GM04504 (cell line): ENCODE measurements at places on chromosomes 11 and 22.
A peak's percentile ranks its signal among the peaks of the same experiment; 100 is the strongest.

GRCh38 chr11:63019506-63019905, 3.9 kb upstream of the SLC22A8 start:
- no peak for DNase-seq

GRCh38 chr11:90329043-90329442, 106.2 kb upstream of the CHORDC1 start:
- DNase-seq: no peak

DNA sequence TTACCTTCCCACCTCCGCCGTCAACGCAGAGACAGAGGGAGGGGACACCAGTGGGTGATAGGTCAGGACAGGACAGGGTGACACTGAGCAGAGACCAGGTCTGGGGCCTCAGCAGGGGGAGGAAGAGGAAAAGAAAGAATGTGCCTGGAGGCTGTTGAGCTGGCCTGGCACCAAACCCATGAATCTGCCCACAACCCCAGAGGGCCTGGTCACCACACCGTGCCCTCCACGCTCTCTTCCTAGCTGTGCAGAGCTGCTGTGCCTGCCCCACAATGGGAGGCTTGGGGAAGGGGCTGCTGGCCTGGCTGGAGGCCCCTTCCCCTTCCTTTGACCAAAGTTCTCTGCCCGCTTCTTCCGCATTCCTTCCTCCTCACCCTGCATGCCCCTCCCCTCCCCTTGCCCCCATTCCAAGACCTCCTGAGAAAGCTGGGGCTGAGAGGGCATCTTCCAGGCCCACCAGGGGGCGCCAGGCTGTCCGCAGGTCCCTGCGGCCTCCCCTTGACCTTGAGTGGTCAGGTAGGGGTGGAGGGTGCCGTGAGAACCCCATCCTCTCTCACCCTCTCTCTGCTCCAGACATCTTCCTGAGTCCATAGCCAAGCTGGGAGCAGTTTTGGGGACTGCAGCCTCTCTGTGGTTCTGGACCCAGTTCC, 11.0 kb upstream of the CACNA1I start:
- DNase-seq: no peak

DNA sequence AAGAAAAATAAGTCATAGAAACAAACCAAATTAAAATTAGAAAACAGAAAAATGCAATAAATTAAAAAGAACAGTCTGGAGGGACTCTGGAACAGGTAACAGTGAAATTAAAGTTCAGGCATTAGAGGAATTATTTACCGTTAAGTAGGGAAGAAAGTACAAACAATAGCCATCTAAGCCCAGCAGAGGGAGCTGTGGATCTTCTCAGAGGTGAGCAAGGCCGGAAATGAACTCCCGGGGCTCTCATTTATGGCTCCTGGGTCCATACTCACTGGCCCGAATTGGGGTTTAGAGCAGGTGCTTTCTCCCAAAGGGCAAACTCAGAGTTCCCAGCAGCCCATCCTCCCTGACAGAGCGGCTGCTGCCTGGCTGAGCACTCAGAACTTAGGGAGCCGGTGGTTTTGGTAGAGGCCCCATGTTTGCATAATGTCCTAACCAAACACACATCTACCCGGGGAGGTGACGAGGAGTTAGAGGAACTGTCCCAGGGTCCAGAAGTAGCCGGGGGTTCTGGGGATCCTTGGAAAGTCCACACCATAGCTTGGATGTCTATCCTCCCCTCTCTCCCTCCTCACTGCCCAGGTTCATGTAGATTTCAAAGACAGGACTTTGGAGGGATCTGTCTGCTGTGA, 87.8 kb upstream of the VPREB1 start:
- DNase-seq: peak; percentile 24
